NK-92 treated with Interleukin-12 subunit alpha and Interleukin-12 subunit beta, amount 100 ng/mL, for 24 hours (cell line): ENCODE measurements at places on chromosomes 2 and 18.

- no peak for DNase-seq
Observed at GRCh38 chr18:2878656-2879330, 32.0 kb downstream of the EMILIN2 start.

DNA sequence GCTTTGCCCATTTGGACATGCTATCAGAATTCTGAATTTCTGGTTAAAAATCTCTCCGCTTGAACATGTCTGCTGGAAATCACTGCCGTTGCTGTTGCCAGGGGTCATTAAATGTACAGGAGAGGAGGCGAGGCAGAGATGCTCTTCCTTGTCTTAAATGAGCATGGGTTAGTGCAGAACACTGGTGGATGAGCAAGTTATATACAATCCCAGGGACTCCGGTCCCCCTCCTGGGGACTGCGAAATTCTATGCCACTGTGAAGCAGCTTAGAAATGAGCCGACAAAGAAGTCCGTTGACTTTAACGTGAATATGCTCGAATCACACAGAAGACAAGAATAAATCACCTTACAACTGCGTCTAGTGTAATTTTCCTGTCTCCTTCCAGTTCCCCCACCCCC is 95.1 kb upstream of the KLHL14 start:
- DNase-seq = no peak

DNA sequence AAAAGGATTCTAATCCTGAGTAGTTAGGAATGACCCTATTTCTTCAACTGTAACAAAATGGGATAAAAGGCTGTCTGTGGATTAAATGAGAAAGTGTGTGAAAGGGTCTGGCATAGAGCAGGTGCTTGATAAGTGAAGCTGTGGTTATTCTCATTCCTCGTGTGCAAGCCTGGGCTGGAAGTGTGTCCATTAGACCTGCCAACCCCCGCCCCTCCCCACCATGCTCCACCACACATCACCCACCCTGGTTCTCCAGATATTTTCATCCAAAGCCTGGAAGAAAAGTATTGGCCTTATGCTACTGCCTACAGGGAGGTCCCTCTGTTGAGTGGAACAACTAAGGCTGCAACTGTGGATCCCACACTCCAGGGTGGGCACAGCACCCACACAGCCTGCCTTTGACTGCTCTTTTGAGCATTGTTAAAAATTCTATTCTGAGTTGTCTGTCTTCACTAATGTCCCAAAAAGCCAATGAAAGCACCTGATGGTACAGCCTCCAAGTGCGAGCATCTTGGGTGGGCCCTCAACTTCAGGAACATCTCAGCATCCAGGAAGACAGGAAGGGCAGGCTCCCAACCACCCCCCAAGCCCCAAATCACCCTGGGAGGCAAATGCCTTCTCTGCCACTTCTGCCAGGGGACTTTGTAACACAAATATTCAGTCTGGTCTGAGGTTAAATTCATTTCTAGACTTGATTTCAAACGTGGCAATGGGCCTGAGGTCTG is 102.8 kb upstream of the PPP1CB start:
- no peak for DNase-seq

- DNase-seq = no peak
Observed at GRCh38 chr2:205903549-205904129, 182.3 kb downstream of the INO80D start.

DNA sequence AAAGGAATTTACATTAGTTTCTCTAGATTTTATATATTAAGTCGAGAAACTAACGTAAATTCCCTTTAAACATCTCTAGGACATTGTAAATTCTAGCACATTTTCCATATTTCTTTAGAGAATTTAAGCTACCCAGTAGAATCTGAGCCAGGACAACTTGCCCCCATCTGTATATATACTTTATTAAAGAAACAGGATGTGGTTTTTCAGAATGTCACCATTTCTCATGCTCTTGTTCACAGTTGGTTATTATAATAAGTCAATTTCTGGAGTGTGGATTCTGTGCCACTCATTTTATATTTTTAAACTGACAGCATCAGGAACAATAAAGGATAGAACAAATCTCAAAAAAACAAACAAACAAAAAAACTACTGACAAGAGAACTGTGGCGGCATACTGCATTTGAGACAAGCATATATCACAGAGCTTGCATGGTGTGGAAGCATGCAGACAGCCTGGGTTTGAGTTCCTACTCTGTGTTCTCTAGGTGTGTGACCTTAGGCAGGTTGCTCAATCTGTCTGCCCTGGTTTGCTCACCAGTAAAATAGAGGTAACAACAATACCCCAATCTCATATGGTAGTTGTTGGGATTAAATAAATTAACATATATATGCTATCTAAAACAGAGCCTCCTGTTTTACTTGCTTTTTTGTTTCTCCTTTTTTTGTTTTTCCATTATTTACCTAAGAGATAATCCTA is 61.4 kb upstream of the DNER start:
- peak; percentile 24 for DNase-seq

DNA sequence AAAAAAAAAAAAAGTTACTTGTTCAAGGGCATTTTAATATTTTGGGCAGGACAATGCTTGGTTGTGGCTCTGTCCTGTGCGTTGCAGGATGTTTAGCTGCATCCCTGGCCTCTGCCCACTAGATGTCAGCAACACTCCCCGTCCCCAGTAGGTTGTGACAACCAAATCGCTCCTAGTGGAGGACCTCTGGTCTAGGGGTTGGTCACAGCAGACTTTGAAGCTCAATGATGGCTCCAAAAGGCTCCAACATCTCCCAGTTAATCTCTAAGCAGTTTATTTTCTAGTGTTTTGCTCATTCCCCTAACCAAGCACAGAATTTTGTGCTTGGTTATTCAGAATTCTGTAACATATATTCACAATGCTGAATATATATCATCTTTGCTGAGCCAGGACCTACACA is 67.0 kb downstream of the CHRNA1 start:
- peak; percentile 56 for DNase-seq

- no peak for DNase-seq
Observed at GRCh38 chr2:11819235-11819729, 72.8 kb downstream of the LPIN1 start.

DNA sequence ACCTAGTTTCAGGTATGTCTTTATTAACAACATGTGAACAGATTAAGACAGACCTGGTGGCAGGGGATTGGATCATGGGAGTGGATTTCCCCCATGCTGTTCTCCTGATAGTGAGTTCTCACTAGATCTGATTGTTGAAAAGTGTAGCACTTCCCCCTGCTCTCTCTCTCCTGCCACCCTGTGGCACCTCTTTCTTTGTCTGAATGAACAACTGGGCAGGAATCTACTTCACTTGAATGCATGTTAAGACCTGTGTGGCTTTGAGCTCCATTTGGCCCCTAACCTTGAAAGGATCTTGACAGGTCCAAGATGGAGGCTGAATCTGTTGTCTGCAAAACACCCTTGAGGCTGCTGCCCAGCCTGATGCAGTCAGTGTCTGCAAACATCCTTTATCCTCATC is 194.4 kb downstream of the RNF144A start:
- no peak for DNase-seq

DNA sequence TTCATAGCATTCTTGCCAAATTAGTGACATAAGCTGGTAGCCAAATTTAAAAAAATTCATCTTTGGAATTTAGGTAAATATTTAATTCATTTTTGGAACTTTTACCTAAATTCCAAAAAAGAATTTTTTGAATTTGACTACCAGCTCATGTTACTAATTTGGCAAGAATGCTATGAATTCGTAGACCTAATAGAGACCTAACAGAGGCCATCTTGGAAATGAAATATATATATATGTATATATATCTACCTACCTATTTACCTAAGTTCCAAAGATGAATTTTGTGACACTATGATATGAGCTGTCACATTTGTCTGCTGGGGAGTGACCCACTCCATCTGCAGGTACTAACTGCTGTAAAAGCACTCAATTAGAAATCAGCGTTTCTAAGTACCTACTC is 65.6 kb downstream of the MYOM1 start:
- DNase-seq = no peak

GRCh38 chr2:180959787-180960186 is 20.6 kb upstream of the UBE2E3 start:
- no peak for DNase-seq
